ENCODE measurements at places on chromosomes 5 and 9.

DNA sequence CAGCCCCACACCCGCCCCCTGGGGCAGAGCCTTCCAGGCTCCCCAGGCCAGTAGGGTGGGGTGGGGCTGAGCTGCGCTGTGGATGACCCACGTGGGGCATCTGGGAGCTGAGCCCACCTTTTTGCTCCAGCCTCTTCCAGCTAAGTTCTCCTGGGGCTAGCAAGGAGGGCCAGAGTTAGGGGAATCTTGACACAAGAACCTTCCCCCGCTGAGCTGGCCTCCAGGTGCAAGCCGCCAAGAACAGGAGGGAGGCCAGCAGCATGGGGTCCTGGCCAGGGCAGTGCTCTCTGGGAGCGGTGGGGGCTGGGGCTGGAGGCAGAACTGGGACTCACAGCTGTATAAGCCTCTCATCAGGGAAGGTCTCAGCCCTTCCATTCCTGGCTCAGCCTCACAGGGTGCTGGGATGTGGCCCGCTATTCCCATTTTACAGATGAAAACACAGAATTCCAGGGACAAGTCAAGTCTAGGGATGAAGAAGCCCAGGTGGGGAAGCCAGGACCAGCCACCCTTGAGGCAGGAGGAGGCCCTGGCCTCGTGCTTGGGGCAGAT is 21.5 kb downstream of the SARDH start:
- no peak for DNase-seq

- no peak for DNase-seq
These were observed 778 bp downstream of the TRIM41 start for GRCh38 chr5:181223729-181224389.

GRCh38 chr5:93789173-93790067 is 48.0 kb upstream of the POU5F2 start:
- DNase-seq: no peak

GRCh38 chr5:117604845-117605244 is 1030.2 kb upstream of the SEMA6A start:
- DNase-seq: no peak

GRCh38 chr9:70609542-70610286 is 195.3 kb upstream of the KLF9 start:
- no peak for DNase-seq

DNA sequence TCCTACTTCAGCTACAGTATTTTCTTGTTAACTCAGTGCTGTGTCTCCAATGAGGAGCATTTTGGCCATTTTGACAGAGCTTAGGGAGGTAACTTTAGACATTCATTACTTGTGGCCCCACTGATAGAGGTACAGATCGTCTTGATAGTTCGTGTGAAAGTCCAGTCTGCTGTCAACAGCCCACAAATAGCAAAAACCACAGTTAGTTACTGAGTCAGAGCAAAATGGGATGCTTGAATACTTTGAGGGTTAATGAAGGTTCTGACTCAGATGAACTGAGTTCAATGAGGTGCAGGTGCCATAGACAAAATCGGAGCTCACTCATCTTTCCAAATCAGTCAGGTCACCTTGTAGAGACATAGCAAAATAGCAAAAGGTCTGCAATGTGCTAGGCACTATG is 163.1 kb upstream of the TLE4 start:
- DNase-seq: no peak

DNA sequence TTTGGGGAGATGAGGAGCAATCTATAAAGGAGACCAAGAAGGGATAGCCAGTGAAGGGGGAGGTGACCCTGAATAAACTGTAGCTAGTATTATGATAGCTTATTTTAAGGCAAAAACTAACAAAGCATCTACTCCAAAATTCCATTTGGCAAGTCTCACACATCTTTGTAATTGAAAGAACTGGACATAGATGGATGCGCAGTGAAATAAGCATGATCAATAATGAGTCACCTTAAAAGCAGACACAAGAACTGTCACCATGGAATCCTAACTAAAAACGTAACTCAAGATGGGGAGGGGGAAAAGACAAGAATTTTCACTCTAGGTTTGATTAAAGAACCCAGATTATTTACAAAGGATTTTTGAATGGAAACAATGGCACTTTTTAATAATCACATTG is 164.5 kb downstream of the MED27 start:
- no peak for DNase-seq

DNA sequence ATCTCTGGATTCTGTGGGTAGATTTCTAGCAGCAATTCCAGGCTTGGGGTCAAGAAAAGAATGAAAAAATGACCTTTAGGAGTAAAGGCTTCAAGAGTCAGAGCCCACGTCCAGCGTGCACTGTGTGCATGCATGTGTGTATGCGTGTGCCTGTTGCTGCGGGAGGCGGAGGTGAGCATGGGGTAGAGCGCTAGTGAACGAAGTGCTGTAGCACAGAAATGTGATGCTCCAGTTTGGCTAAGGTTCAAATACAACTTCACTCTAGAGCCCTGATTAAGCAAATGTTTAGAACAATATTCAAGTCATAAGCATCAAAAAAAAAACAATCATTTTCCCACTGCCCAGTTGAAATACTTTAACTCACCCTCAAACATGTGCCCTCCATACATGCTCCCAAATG is 403.9 kb downstream of the ZNF608 start:
- no peak for DNase-seq

DNA sequence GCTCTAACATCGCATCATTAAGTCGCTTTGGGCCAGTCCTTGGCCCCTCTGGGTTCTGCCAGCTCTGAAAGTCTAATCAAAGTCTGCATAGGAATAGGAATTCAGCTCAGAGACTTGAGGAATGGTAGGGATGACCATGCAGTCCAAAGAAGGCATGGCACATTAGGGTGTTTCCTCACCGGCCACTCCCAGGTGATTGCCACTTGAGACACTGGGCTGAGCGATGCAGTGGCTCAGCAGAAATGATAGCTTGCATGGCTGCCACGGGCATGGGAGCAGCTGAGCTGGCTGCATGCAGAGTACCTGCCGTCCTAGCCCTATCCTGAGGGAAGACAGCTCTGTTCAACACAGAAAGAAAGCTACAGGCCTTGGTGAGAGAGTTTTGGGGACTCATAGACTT is 28.8 kb downstream of the AFAP1L1 start:
- peak; percentile 38 for DNase-seq

- DNase-seq: no peak
These were observed 133.2 kb upstream of the ZNF618 start for GRCh38 chr9:113742878-113743277.

DNA sequence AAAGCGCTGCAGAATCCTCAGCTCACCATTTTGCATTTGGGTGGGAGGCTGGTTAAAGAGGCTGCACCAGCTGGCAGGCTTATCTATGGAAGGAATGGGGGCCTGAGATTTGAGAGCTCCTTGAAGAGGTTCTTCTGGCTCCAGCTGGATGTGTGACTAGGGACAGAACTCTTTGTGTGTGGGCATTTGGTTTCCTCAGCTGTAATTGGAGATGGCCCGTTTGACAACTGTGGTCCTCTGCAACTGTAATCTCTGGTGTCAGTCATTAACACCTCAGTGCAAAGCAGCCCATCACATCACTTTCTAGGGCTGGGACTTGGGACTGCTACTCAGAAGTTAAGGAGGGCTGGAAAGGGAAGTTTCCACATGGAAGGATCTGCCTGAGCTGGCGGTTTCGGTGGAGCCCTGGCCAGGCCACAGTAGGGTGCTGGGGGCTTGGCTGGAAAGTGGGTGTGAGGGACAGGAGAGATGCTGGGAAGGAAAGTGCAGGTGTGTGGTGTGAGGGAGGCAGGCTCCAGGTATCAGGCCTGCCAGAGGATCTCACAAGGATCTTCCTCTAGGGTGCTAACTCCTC is 193.8 kb downstream of the GADD45G start:
- DNase-seq: no peak

- no peak for DNase-seq
These were observed 137.1 kb upstream of the IRX2 start for GRCh38 chr5:2888520-2889060.

- peak; percentile 46 for DNase-seq
These were observed 121.6 kb upstream of the ERCC6L2 start for GRCh38 chr9:95753762-95754465.

DNA sequence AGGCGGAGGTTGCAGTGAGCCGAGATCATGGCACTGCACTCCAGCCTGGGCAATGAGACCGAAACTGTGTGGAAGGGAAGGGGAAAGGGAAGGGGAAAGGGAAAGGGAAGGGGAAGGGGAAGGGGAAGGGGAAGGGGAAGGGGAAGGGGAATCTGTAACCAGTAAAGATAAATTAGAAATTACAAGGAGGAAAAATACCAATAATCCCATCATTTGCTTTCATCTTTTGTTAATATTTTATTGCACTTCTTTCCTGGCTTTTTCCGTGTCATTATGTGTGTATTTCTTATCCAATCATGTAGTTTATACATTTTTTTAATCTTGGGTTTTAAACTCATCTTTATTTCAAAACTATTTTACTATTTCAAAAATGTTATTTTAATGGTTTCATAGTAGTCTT is 29.6 kb upstream of the MRPS30 start:
- no peak for DNase-seq

GRCh38 chr5:118006219-118006618 is 982.1 kb downstream of the DTWD2 start:
- DNase-seq: no peak
